ENCODE measurements at places on chromosomes 7 and 10. TPM values are rescaled to one million over a fixed set of nuclear protein-coding genes. Genes with fewer than 3 reads are reported as not detected.

The RARRES2 gene
- total RNA-seq: 0.38 TPM

The TBXAS1 gene
- total RNA-seq: 7.8 TPM

The HGF gene
- not detected for total RNA-seq

The VWA2 gene
- total RNA-seq: 2.2 TPM

GRCh38 chr10:5937016-5937415 is 40.3 kb downstream of the IL15RA start:
- DNase-seq: no peak

The JCAD gene
- 1.7 TPM for total RNA-seq

DNA sequence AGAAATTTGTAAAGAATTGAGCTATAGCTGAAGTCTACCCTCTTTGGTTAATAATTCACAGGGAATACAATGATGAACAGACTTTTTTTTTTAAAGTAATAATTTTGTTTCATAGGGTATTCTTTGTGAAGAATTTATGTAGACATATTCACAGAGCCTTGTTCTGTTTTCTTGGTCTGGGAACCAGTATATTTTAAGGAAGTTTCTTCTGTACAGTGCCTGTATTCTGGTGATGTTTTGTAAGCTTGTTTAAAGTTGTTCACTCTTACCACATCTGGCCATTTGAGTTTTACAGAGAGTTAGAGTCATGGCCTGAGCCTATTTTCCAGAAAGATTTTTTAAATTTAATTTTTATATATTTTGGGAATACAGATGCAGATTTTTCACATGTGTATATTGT is 70.3 kb downstream of the CCSER2 start:
- no peak for DNase-seq

DNA sequence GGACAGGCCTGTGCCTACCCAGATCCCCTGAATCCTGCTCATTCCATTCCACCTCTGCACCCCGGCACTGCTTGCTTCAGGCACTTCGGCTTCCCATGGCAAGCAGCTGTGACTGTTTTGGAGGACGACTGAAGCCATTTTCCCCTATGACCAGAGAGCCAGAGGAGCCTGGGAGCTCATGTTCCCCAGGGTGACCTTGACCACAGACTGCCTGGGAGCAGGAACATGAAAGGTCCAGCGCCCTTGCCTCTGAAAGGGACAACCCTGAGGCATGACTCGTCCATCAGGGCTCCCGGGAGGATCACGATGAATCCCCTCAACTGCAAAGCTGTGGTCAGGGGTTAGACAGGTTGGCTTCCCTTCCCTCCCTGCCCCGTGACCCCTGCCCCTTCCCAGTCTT is 16.7 kb upstream of the HMX3 start:
- no peak for DNase-seq

DNA sequence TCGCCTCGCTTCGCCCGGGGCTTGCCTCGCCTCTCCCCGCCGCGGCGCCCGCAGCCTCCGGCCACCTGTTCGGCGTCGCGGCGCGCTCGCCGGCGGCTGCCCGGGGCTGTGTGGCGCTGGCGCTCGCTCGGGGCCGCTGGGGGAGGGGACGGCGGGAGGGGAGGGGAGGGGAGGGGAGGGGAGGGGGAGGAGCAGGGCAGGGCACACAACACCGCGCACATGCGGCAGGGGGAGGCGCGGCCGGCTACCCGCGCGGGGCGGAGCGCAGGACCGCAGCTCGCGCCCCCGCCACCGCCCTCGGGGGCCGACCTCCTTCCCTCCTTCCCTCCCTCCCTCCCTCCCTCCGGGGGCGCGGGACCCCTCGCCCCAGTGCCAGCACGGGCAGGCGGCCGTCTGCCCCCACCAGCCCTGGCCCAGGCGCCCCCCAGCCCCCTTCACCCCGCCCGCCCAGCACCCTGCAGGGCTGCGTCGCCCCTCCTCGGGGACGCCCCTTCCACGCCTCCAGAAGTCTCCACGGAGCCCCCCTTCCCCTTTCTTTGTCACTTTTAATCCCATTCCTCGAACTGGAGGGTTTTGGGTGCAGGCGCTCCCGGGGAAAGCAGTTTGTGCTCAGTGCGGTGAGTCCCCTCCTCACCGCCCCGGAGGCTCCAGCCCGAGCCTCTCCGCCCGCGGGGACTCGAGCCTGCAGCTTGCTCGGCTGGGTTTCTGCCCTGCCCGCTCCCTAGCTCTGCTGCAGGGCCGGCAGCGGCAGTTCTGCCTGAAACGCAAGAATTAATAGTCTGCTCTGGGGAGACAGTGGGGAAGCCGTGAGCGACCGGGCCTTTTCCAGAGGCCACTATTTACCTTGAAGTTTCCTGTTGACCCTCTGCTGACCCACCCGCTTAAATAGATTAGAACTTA is at the start of gene PARD3:
Gene PARD3 (minus strand): TSS at position 112 of the 900 bp plus-strand sequence. CDS start 301 bp downstream, outside the sequence.
- DNase-seq: no peak

DNA sequence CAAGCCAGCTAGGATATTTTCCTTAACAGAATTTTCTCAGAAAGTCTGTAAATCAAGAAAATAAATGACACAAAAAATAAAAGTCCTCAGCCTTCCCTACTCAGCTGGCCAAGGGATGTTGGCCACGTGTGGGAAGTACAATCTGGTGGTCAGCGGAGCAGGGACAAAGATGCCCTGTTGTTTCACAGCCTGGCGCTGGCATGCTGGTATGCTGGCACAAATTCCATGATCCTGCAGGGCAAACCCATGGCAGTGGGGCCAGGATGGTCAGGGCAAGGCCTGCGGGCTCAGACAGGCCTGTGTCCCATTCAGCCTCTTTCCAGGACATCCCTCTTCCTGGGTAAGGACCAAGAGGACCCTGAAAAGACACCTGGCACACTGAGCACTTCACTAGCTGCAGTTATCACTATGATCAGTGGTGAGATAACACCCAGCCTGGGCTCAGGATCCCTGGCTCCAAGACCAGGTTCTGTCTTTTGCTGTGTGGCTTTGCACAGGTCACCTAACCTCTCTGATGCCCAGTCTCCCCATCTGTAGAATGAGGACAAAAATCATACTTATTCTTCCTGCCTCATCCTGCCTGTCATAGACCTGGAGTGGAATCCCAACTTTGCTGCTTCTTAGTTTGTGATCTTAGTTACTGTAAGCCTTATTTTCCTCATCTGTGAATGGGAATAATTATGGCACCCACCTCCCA is 10.8 kb upstream of the HSPA12A start:
- no peak for DNase-seq

The HABP2 gene
- total RNA-seq: 0.07 TPM

GRCh38 chr7:14773729-14774271 is 128.8 kb downstream of the DGKB start:
- no peak for DNase-seq

- DNase-seq: no peak
These were observed 291.2 kb downstream of the LRMDA start for GRCh38 chr10:75722609-75723008.

- no peak for DNase-seq
These were observed 57.6 kb upstream of the CACUL1 start for GRCh38 chr10:118812393-118812740.

DNA sequence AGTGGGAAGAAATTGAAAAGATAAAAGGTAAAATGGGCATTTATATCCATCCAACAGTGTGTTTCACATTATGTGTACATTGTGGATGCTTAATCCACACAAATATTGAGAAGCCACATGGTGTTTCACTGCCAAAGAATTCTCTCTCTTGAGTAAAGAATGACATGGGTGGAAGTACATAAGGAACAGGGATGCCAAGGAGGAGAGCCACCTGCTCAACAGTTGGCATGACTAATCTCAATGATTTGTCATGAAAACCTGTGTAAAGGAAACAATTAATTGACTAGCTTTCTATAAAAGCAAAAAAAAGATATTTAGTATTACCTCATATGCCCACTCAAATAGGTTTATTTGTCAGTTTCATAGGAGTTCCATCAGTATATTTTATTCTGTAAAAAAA is 43.1 kb downstream of the MAGI2 start:
- DNase-seq: no peak

The NUTM2D gene
- 4.0 TPM for total RNA-seq

GRCh38 chr7:47492716-47493325 is 89.1 kb downstream of the TNS3 start:
- no peak for DNase-seq

GRCh38 chr7:157407512-157408257 is 70.9 kb downstream of the DNAJB6 start:
- no peak for DNase-seq

DNA sequence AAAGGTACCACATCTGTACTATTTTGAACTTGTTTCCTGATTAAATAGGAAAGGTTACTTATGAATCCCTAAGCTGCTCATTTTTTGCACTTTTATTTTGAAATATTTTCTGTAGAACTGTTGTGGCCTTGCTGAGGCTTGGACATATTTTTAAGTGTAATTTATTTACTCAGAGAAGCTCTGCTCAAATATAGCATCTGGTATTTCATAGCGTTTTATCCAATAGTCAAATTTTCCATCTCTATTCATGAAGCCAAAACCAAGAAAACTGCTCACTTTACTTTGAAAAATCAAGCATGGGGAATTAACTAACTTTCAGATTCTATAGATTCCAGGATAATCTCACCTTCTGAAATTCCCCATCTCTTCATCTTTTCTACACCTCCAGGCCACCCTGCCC is 6.6 kb upstream of the FAM3C start:
- no peak for DNase-seq

DNA sequence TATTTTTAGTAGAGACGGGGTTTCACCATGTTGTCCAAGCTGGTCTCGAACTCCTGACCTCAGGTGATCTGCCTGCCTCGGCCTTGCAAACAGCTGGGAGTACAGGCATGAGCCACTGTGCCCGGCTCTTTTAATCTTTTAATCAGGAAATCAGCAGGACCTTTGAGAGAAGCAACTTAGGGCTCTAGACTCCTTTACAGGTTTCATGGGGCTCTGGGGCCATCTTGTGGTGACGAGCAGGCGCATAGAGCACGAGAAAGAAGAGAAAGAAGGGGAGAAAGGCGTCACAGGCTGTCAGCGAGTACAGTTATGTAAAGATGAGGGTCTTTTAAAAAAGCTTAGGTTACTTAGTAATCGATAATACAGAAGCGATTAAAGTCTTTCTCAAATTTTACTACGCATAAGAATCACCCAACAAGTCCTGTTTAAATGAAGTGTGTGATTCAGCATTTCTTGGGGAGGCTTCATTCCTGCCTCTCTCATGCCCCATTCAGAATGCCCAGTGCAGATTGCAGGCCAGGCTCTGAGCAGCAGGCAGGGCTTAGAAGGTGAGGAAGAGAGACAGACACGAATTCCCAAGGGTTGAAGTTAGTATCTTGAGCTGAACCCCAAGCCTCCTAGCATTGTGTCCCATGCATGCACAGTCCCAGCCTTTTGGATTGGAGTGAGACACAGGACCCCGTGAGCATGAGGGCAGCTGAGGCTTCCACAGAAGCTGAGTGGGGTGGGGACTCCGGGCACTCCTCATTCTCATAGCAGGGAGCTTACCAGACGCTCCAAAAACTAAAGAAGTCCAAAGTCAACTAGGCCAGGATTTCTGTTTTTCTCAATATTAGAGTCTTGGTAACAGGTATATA is 23.6 kb upstream of the PFKP start:
- DNase-seq: no peak

DNA sequence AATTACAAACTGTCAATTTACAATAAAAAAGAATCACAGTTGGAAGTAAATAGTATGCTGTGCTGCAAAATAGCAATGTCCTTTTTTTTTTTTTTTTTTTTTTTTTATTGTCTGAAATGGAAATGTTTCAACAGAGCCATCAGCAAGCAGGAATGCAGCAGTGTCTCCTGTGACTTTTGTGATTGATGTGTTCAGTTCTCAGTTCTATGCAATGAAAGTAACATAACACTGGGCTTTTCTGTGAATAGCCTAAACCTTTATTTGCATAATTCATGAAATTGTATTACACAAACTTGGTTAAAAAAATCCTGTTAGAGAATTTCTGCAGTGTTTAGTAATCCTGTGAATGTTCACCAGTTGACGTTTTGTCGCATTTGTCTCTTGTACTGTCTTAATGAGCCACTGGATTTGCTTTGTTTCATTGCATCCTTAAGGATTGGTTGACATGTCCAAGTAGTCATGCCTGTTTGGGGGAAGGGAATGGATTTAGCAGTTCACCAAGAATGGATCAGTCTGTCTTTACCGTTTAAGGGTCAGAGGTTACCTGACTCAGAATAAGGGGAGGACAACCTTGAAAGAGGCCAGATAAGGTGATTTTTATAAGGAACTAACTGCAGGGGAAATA is 192.7 kb downstream of the MLLT10 start:
- no peak for DNase-seq

DNA sequence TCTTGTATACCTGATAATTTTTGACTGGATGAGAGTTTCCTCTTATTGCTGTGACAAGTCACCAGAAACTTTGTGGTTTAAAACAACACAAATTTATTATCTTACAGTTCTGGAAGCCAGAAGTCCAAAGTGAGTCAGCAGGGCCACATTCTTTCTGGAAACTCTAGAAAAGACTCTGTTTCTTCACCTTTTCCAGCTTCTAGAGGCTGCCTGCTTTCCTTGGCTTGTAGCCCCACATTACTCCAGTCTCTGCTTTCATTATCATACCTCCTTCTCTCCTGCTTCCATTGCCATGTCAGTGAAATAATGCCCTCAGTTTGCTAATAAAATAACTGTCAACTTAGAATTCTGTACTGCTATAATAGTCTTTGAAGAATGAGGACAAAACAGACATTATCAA is 65.3 kb downstream of the VCL start:
- DNase-seq: no peak

- DNase-seq: no peak
These were observed 43.2 kb upstream of the PDCD4 start for GRCh38 chr10:110828525-110828924.

- no peak for DNase-seq
These were observed 11.6 kb downstream of the NKX6-2 start for GRCh38 chr10:132774181-132774901.

DNA sequence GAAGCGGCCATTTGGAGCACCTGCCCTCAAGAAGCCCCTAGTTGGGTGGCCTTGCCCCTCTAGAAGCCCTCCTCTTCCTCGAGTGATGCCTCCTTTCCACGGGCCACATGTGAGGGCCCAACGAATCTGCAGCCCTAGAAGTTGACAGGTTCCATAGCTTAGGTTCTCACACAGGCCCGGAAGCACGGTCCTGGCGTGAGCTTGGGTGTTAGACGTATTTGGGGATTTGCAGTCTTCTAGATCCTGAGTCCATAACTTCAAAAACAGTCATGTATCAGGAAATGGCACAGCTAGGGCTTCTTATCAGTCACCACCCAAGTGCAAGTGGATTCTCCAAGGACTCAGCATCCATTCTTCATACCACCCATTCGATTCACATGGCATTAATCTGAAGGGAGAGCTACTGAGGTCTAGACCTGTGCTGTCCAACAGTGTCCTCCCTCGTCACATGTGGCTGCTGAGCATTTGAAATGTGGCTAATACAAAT is 477 bp upstream of the FBXW4 start:
- no peak for DNase-seq

The PGAM2 gene
- not detected for total RNA-seq

DNA sequence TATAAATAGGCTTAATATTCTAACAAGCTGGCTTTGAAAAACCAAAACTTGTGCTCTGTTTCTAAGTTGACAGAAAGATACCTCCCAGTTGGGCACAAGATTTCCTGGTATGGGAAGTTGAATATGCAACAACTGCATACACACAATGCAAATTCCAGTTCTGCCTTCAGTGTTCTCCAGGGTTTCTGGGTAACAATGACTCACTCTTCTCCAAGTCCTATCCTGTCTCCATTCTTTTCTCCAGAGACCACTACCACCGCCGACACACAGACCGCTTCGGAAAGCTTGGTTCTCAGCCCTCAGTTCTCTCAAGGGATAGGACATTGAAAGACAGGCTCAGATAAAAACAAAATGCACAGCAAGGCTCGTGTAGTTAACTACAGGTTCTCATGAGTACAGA is 12.2 kb downstream of the PDE1C start:
- no peak for DNase-seq
